ENCODE measurements at places on chromosomes 13 and 19.

- DNase-seq: no peak
Measured at GRCh38 chr13:111489301-111489700, 168.9 kb downstream of the TEX29 start.

GRCh38 chr13:21219036-21219381 lies 42.6 kb downstream of the MRPL57 start:
- no peak for DNase-seq

GRCh38 chr13:51225029-51225428 lies 2.8 kb downstream of the FAM124A start:
- no peak for DNase-seq

- DNase-seq: no peak
Measured at GRCh38 chr19:50565984-50566903, 2.0 kb downstream of the LRRC4B start.

DNA sequence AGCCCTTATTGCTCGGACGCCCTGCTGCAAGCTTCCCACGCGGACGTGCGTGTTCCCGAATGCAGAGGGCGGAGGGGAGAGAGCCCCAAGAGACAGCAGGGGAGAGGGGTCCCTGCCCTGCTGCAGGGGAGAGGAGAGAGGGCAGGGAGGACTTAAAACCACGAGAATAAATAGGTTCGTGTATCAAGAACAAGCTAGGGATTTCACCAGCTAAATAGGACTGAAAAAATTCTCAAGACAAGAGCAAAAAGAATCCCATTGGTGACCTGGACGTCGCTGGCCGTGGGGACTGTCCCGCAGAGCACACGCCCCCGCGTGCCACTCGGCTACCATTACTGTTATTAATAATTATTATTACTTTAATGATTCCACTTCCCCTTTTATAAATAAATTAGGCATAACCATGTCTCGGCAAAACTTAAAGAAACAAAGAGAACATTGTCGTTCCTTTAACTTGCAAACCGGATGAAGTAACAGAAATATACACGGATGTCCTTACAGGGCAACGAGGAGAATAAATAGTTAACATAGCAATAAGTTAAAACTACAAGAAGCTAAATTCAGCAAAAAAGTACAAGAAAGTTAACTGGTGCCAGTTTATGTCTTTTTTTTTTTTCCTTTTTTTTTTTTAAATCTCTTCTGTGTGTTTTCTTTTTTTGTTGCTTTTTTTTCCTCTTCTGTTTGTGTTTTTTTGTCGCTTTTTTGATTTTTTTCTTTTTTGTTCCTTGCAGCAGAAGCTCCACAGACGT lies 16.6 kb downstream of the PRKCSH start:
- no peak for DNase-seq

DNA sequence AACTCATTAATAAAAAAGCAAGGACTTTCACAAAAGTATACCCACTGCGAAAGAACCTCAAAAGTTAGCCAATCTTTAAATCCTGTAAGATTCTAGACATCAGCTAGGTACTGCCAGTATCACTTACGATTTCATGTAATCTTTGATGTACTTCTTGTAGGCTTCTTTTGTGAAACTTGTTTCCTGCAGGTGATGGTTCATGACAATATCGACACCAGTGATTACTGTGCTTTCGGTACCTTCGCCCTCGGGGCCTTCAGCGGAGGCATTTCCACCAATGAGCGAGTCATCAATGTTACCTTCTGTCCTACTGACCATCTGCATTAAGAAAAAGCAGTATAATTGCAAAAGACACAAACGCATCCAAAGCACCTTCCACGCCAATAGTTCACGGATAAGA lies 1.1 kb downstream of the TPT1 start:
- DNase-seq: no peak

- DNase-seq: no peak
Measured at GRCh38 chr19:33332248-33332647, 29.9 kb upstream of the CEBPA start.

DNA sequence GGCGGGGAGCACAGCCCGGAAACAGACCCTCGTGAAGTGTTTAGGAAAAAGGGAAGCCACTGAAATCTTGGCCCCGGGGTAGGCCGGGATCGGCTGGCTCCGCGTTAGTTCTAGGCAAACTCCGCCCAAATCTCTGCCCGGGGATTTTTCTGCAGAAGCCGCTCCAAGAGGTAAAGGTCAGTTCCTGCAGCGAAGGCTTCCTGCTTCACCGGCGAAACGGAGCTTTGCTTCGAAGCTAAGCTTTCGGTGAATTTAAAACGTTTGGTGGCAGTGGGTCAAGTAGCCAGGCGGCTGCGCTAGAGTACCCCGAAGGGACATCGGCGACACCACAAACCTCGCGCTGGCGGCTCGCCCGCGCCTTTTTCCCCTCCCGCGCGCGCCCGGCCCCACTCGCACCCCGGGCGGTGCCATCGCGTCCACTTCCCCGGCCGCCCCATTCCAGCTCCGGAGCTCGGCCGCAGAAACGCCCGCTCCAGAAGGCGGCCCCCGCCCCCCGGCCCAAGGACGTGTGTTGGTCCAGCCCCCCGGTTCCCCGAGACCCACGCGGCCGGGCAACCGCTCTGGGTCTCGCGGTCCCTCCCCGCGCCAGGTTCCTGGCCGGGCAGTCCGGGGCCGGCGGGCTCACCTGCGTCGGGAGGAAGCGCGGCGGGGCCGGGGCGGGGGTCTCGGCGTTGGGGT lies 441 bp downstream of the GJB2 start:
- DNase-seq: no peak

DNA sequence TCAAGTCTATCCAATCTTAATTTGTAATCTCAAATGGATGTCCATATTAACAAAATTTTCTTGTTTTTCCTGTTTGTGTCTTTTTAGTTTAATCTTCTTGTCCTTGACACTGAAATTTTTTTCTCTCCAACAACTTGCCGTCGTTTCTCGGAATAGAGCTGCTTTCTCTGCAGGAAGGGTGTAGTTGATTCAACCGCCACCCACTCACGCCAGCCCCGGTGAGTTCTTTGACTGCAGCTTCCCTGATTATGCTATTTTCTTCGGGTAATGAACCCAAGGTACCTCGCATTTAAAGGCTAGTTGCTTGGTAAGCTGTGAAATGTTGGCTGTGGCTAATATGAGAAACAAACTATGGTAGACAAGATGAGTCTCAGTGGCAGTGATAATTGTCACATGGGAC lies 72.2 kb downstream of the DPRX start:
- DNase-seq: no peak

DNA sequence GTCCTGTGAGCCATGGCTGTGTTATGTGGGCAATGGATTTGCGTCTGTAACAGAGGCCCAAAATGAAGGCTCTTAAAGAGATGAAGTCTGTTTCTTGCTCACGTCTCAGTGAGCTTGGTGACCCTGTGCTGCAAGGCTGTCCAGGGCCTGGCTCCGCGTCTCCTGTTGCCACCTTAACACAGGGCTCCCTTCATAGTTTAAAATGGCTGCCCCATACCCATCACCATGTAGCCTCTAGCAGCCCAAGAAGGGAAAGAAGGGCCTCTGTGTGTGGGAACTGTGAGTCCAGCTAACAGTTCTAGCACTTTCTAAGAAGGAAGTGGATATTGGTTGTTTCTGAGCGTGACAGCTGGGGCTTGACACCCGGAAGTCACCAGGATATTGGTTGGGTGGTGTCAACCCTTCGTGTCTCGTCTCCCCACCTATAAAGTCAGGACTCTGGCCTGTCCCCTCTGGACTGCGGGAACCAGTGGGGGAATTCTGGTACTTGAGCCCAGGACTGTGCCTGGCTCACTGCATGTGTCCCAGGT lies 20.9 kb downstream of the TMED1 start:
- no peak for DNase-seq

GRCh38 chr13:32624441-32624840 lies 38.2 kb downstream of the PDS5B start:
- no peak for DNase-seq

GRCh38 chr19:55902080-55902751 lies 29.9 kb downstream of the NLRP13 start:
- no peak for DNase-seq

DNA sequence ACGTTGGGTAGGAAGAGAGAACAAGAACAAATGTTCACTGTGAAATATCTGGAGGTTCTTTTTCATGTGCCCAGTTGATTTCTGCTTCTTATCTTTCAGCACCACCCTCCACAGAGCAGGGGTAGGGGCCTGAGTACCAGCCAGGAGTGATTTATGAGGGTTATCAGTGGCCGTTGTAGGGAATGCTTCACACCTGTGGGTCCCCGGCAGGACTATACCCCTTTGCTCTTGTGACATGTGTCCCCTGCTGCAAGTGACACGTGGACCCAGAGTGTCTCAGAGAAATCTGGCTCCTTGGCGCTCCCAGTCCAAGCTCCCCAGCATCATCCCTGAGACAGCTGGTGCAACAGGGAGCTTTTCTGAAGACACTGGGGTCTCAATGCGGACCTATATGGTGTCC lies 29.7 kb downstream of the SIAH3 start:
- no peak for DNase-seq

DNA sequence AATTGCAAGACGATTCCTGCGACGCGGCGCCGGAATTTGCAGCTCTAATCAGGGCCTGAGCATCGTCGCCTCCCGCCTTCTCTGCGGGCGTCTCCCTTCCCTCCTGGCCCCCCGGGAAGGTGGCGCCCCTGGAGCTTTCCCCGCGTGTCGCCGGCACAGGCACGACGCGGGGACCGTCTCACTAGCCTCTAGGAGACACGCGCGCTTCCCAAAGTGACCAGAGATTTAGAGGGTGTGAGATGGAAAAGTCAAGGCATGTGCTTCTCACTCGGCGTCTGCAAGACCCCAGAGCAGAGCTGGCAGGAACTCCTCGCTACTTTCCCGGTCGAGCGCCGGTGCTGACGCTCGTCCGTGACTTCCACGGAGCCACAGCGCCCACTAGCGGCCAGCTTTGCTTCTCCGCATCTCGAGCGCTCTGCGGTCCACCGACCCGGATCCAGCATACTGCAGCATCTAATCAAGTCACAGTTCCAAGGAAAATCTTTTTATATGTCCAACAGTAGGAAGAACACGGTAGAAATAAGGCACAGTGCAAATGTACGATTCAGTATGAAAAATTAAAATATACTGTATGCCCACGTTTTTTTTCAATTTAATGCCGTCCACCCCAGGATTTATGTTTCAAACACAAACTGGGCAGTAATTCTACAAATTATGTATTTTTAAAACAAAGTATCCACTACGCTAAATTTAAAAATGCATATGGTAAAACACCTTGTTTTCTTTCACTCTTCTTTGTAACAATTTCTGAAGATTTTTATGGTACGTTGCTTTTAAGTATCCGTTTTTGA lies 977 bp upstream of the EFNB2 start:
- peak; percentile 79 for DNase-seq

GRCh38 chr13:99103536-99103935 lies 97.1 kb upstream of the UBAC2 start:
- no peak for DNase-seq

- no peak for DNase-seq
Measured at GRCh38 chr13:73955977-73956500, 178.2 kb downstream of the KLF12 start.

GRCh38 chr13:84951128-84951527 lies 848.1 kb downstream of the SLITRK6 start:
- no peak for DNase-seq

DNA sequence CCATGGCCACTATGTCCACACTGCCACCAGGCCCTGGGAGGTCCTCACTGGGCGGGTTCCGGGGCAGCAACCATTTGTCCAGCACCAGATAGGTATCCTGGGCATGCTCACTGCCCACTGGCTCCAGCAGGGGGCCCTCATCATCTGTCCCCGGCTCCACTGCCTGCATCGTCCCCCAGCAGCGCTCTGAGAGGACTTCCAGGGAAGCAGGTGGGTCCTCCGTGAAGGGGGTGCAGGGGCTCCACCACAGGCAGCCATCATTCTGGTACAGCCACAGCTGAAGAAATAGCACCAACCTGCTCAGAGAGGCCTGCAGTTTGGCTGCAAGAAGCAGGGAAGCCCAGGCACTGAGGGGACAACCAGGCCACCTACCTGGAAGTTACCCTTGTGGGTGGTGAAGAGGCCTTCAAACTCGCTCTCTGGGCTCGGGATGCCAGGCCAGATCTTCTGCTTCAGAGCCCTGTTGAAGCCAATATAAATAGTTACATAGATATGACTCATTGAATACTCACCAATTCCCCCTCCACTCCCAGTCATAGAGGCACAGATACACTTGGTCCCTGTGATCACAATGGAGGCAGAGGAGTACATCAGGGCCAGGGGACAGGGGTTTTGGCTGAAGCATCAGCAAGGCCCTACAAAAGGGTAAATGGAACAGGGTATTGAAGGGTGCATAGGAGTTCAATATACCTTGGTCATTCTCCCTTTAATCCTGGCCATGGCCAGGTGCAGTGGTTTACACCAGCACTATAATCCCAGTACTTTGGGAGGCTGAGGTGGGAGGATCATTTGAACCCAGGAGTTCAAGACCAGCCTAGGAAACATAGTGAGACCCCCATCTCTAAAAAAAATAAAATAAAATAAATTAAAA lies 4.1 kb downstream of the SWSAP1 start:
- DNase-seq: no peak

GRCh38 chr19:5547881-5548280 lies 19.9 kb downstream of the TINCR start:
- DNase-seq: no peak

Measured in activated CD4-positive, CD25-positive, alpha-beta regulatory T cell (primary cell).